Stimulated activated CD4-positive, alpha-beta T cell treated with anti-CD3 and anti-CD28 coated beads, Interleukin-1b, Interleukin-23, amount 100 ng/mL, for 1 hour (primary cell): ENCODE measurements at places on chromosomes 11 and 22.

- no peak for DNase-seq
Measured at GRCh38 chr11:14015711-14016110, 53.2 kb downstream of the SPON1 start.

- DNase-seq: no peak
Measured at GRCh38 chr11:15602785-15603567, 488.3 kb downstream of the INSC start.

GRCh38 chr11:65362320-65362931, 7.9 kb downstream of the TIGD3 start:
- DNase-seq: no peak

GRCh38 chr11:33525789-33526188, 174.8 kb downstream of the C11orf91 start:
- no peak for DNase-seq

- DNase-seq: no peak
Measured at GRCh38 chr11:72599325-72600117, 74.7 kb downstream of the PDE2A start.

GRCh38 chr11:121930004-121930965, 185.7 kb downstream of the BLID start:
- DNase-seq: no peak

DNA sequence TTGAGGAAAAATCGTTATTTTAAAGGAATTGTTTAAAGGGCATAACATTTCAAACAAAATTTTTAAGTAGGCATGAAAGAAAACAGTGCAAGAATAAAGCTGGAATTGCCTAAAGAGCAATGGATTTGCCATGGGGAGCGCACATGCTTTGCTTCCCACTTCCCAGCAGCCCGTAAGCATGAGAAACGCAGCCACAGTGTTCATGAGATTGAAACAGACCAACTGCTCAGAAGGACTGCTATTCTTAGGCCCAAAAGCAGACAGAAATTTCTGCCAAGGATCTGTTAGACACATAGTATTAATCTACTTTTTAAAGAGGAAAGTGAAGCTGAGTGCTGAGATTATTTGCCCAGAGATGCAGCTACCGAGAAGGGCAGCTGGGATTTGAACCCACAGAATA, 34.2 kb upstream of the TSKU start:
- DNase-seq: no peak

GRCh38 chr11:76856106-76856505, 4.6 kb upstream of the ACER3 start:
- no peak for DNase-seq

- no peak for DNase-seq
Measured at GRCh38 chr11:44839458-44840084, 111.1 kb downstream of the TP53I11 start.

DNA sequence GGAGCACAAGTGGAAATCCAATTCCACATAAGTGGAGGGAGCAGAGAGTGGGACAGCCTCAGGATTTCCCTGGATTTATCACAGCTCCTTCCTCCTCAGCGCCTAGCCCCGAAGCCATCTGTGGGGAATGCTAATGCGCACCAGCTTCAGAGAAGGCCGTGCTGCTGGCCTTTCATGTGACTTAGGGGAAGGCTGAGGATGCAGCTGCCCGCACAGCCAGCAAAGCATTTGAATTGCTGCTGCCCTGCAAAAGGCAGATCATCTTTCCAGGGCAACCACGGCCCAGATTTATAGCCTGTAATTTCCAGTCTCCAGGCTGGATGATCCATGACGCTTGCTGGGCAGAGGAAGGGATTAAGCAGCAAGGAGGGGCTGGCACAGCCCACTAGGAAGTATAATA, 29.9 kb downstream of the SYN3 start:
- no peak for DNase-seq

DNA sequence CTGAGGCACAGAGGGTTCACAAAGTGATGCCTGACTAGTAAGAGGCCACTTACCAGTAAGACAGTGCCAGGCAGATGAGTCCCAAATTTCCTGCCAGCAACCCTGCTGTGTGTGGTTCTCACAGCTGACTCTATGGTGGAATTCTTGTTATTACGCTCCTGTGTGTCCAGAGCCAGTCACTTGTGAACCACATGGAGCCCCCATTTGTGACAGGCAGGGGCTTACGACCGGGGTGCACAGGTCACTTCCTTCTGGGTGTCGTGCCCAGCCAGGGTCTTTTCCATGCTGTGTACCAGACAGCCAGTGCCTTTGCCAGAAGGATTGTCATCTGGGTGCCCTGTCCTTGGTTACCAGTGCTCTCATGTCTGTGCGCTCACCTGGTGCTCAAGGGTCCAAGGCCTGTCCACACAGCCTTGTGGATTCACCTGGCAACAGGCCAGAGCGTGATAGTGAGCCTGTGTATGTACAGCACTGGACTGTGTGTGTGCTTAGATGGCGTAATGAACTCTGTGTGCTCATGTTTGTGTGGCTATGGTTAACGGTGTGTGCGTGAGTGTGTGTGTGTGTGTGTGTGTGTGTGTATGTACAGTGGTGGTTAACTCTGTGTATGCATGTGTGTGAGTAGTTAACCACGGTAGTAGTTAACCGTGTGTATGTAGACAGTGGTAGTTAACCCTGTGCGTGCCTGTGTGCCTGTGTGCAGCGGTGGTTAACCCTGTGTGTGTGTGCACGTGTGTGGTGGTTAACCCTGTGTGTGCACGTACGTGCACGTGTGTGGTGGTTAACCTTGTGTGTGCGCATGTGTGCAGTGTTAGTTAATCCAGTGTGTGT, 18.6 kb downstream of the GRAMD4 start:
- DNase-seq: no peak

DNA sequence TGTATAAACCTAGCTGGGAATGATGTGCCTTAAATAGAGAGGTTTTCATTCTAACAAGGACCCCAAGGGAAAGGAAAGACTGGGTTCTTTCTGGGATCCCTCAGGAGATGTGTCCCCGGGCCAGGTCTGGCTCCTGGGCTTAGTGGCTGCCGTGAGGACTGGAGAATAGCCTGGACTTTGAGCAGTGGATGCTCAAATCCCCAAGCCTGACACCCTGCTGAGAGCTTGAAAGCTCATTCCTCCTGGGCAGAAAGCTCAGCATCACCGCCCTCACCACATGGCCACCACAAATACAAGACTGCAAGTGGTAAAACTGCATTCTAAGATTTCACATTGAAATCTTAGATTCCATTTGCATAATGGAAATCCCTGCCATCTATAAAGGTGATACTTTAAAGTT, 79.4 kb upstream of the NARS2 start:
- DNase-seq: no peak

- no peak for DNase-seq
Measured at GRCh38 chr11:67020949-67021348, 2.0 kb upstream of the SYT12 start.

- no peak for DNase-seq
Measured at GRCh38 chr11:8873741-8874405, 37.1 kb upstream of the AKIP1 start.
